Inflammatory macrophage treated with lipopolysaccharide for 4 hours (primary cell): ENCODE measurements at places on chromosomes 11 and 22.

- peak; percentile 77 for DNase-seq
Observed at GRCh38 chr11:131928992-131929391, 558.6 kb downstream of the NTM start.

DNA sequence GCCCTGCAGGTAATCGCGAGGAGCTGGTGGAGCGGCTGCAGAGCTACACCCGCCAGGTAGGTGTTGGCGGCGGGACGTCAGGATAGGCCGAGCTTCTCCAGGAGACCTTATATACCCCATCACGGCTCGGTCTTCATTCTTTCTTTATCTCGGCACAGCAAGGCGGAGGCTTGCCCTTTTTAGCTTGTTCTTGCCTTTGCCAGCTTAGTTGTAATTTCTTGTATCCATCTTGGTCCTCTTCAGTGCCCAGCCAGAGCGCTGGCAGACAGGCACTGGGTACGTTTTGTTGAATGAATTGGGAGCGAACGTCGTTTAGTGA is 459 bp downstream of the SF3B2 start:
- DNase-seq, result no peak

DNA sequence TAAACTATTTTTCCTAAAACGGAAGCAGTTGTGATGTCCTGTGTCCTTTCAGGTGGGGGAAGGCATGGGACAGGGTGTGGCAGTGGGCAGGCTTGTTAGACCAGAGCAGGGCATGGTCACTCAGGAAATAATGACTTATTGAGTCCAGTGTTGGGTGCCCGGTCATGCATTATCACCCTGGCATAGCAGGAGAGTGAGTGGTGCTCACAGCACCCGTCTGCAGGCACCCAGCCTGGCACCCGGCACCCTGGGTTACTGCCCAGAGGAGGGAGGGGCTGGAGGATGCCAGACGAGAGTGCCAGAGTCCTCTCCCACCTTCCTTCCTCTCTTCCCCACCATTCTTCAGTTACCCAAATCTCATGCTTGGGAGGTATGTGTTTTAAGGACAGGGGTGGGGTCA is 59.1 kb downstream of the ST3GAL4 start:
- no peak for DNase-seq

DNA sequence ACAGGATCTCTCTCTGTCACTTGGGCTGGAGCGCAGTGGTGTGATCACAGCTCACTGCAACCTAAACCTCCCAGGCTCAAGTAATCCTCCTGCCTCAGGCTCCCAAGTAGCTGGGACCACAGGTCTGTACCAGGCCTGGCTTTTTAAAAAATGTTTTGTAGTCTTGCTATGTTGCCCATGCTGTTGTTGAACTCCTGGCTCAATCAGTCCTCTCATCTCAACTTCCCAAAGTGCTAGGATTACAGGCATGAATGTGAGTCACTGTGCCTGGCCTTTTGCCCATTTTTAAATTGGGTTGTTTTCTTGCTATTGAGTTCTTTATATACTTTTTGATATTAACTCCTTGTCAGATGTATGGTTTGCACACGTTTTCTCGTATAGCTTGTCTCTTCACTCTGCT is 33.0 kb upstream of the PITPNB start:
- DNase-seq, result peak; percentile 56

GRCh38 chr11:119375337-119376196 is 5.9 kb downstream of the USP2 start:
- DNase-seq, result no peak

DNA sequence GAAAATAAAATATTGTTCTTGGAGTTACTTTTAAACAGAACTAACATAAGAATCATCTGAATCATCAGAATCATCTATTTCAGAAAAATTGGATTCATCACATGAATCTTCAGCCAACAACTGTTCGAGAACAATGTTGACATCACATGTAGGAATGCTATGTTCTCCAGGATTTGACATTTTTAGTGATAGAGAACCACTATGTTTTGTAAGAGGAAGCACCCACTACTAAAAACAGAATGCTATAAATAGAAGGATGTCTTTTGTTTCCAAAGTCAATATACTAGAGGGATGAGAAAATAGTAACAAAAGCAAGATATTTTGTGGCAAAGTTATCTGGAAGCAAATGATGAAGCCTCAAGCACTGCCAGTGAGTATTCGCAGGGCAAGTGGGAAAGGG is 263.4 kb upstream of the DDI1 start:
- DNase-seq, result no peak

DNA sequence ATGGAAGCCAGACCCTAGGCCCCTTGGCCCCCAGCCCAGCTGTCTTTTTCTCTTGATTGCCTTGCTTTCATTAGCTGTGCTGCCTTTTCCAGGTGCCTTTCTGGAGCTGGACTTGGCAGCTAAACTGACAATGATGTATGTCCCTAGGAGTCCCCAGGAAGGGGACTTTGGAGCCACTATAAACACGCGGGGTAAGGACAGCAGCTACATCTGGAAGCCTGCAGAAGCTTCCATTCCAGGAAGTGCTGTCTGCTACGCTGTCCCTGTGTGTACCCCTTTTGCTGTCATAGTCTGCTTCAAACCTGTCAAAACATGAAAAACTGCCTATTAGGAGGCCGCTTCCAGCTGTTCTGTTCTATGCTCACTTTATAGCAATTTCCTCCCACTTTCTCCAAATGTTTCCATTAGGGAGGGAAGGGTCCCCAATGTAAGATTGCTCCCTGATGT is 153.3 kb upstream of the RAG2 start:
- DNase-seq, result no peak

DNA sequence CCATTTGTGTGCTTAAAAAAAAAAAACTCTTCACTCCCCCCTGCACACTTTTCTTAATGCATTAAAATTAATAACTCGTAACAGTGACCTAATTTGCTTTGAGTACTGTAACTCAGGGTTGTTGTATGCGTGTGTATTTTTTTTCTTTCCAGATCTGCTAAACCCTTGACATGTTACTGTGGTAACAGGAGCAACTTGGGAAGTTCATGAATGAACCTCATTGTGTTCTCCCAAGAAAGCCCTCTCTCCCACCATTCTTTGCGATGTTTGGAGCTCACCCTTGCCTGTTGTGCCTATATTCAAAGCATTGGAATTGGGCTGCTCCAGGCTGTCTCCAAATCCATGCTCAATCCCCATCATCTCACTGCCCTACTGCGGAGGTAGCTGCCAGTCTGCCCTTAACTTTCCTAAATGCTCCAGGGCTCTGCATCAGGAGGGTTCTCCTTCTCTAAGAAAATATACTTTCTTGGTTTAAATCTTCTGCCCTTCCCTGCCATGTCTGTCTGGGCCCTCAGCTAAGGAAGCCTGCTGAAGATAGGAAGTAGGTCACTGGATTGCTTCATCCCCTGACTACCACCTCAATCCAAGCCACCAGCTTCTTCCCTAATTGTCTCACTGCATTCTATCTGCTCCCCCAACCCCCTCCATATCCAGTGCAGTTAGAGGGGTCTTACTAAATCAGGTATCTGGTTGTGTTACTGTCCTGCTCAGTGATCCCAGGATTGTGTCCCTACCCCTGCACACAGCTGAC is 70.3 kb downstream of the KIRREL3 start:
- no peak for DNase-seq

DNA sequence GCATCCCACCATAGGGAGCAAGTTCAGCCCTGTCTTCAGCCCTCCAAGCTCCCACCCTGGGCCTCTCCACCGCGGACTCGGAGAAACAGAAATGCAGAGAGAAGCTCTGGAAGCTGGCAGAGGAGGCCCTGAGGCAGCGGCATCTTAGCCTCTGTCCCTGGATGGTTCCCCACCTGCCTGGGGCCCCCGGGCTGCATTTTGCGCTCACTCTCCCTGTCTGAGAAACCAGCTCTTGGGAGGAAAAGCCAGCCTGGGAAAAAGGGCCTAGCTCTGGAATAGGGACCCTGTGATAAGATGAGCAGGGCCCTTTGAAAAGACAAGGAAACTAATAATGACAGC is 12.0 kb upstream of the SPI1 start:
- no peak for DNase-seq

DNA sequence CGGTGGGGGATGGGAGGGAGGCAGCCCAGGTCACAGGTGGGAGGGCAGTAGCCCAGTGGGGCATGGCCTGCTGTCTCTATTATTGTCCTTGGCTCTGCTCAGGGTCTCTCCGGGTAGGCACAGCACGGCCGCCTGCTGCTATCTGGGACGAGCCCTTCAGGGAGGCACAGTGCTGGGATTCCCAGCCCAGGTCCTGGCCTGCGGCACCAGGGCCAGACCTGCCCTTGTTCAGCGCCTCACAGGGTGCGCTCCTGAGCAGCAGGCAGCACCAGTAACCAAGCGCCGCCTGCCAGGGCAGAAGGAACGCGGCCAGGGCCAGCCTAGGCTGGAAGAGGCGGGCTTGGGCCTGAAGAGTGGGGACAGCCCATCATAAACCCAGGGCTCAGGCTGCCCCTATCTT is 151.0 kb downstream of the MPPED1 start:
- no peak for DNase-seq

DNA sequence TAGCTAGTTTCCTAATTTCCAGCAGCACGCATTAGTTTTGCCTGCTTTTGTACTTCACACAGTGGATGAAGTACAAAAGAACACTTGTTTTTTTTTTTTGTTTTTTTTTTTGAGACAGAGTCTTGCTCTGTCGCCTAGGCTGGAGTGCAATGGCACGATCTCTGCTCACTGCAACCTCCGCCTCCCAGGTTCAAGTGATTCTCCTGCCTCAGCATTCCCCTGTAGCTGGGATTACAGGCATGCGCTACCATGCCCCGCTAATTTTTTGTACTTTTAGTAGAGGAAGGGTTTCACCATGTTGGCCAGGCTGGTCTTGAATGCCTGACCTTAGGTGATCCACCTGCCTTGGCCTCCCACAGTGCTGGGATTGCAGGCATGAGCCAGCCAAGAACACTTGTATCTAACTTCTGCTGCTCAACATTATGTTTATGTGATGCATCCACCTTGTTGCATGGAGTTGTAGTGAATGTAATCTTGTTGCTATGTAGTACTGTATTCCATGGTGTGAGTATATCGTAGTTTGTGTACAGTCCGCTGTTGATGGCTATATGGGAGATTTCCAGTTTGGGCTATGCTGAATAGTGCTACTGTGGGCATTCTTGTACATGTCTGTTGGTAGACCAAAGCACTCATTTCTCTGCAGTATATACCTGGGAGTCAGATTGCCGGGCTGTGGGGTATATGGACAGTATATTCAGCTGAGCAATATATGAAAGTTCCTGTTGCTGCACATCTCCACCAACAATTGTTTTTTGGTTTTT is 17.3 kb downstream of the PACS1 start:
- DNase-seq, result no peak
